ENCODE measurements at places on chromosomes 1 and 21.
A peak's percentile ranks its signal among the peaks of the same experiment; 100 is the strongest.

DNA sequence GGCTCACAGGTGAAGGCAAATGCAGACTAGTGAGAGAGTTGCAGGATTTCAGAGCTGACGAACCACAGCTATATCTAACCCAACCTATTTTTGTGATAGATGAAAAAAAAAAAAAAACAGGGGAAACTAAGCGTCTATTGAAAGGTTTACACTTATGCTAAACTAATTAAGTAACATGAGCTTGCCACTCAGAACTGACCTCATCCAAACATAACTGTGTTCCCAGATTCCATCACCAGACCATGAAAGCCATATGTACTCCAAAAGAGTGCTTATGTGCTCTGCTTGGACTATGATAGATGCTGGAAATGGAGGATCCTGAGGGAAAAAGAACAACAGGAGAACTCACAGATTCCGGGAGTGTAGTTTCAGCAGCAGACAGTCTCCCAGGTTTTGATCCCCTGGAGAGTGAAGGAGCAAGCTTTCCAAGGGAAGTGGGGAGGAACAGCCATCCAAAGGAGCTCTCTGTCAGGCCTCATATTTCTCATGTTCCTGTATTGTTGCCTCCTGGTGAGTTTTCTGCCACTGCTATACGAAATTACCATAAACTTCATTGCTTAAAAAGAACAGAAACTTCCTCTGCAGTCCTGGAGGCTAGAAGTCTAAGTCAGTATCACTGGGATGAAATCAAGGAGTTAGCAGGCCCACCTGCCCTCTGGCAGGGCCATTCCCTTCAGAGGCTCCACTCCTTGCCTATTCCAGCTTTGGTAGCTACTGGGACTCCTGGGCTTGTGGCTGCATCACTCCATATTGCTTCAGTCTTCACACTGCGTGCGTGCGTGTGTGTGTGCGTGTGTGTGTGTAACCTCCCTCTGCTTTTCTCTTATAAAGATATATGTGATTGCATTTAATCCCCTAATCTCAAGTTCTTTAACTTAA is 38.1 kb downstream of the NIBAN1 start:
- DNase-seq, result no peak

- no peak for DNase-seq
These were observed 241.0 kb downstream of the DISC1 start for GRCh38 chr1:231867607-231868006.

DNA sequence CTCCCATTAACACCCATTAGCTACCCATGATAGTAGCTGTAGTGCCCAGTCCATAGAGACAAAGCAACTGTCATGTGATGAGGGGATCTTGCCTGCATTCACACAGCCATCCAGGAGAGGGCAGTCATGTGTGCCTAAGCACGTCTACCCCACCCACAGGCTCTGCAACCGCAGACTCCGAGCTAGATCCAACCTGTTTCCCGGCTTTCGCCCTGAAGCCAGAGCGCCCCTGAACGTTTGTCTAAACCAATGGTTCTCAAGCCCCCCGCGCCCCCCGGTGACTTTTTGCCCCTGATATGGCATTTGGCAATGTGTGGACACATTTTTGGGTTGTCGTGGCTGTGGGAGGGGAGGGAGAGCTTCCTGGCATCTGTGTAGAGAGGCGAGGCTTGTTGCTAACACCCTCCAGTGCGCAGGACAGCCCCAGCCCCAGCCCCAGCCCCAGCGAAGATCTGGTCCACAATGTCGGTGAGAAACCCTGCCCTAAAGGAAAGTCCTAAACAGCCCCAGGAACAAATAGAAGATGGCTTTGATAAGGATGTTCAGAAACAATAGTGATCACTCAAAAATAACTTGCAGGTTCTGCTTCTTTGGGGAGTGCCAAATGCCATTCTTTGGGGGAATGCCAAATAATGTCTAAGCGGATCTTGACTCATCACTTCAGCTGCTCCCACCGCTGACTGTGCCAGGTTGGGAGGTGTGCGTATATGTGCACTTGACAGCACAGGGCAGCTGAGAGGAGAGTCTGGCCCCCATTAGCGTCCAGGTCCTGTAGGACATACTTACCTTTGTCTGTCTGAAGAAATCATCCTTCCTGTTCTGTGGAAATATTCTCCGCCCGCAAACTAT is 34.5 kb downstream of the SLC44A3 start:
- peak; percentile 81 for DNase-seq

GRCh38 chr1:226185141-226186036 is 1.2 kb downstream of the ACBD3 start:
- no peak for DNase-seq

DNA sequence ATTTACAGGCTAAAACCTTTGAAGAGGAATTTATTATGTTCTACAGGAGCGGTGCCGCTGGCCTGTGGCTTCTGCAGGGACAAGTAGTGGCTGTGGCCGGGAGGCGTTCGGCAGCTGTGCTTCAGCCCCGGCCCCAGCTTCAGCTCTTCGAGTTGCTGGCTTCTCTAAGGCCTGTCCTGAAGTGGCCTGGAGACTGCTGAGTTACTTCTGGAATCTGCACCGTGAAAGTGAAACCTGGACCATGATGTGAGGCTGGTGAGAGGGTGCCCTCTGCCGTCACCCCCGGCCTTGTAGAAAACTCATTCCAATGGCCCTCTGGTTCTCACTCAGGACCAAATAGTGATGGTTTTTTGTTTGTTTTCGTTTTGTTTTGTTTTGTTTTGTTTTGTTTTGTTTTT is 48.1 kb downstream of the PRKCZ start:
- no peak for DNase-seq

DNA sequence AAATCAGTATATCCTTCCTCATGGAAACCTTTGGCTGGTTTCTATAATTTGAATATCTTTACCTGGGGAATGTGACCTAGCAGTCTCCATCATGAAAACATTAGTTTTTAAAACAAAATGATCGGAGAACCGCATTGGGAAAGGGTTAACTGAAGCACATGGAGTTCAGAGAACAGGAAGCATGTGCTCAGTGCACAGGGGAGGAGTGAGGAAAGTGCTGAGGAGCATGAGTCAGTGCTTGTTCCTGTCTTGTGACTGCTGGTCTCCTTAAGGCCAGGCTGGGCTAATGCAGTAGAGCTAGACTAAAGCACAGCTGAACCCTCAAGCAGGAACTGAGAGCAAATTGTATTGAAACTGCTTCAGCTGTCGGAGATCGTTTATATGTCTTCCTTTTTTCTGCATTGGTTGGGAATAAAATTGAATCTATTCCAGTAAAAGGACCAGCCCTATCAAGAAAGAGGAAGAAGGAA is 5.8 kb downstream of the IFI16 start:
- no peak for DNase-seq

DNA sequence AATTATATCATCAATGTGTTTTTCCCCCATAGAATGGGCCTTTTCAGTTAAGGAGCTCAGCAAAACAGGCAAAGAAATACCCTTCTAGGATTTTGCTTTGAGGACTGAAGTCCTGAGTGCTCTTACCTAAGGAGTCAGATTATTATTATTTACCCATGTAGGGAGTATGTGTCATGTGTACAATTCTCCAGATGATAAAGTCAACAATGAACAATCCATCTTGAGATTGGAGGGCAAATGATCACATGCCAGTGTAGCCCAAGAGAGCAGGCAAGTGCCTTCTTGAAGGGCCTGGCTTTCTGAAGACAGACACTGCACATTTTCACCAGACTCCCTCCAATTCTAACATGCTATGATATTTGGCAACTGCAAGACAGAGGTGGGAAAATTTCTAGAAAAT is 159.7 kb downstream of the PCNX2 start:
- DNase-seq, result no peak

GRCh38 chr1:228374711-228375577 is 31.7 kb downstream of the TRIM11 start:
- DNase-seq, result no peak

GRCh38 chr1:226728448-226728847 is 10.6 kb downstream of the ITPKB start:
- no peak for DNase-seq

- no peak for DNase-seq
These were observed 41.0 kb downstream of the NRIP1 start for GRCh38 chr21:15023776-15024175.

- no peak for DNase-seq
These were observed 24.8 kb downstream of the IVNS1ABP start for GRCh38 chr1:185292237-185292636.

GRCh38 chr1:41679994-41680393 is 195.5 kb upstream of the EDN2 start:
- DNase-seq, result no peak

- DNase-seq, result no peak
These were observed 221.4 kb downstream of the HLX start for GRCh38 chr1:221100611-221101010.

DNA sequence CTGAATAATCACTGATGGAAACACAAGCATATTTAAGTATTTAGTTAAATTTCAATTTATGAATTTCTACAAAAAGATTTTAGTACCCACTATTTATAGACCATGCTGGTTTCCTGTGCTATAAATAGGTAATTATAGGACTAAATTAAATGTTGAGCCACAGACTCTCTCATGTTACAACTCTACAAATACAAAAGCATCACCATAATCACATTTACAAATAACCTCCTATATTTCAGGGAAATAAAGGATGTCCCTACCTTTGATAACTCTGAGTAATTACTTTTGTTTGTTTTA is 32.6 kb upstream of the CCDC190 start:
- no peak for DNase-seq

- no peak for DNase-seq
These were observed 37.4 kb downstream of the XCL1 start for GRCh38 chr1:168613691-168614231.

DNA sequence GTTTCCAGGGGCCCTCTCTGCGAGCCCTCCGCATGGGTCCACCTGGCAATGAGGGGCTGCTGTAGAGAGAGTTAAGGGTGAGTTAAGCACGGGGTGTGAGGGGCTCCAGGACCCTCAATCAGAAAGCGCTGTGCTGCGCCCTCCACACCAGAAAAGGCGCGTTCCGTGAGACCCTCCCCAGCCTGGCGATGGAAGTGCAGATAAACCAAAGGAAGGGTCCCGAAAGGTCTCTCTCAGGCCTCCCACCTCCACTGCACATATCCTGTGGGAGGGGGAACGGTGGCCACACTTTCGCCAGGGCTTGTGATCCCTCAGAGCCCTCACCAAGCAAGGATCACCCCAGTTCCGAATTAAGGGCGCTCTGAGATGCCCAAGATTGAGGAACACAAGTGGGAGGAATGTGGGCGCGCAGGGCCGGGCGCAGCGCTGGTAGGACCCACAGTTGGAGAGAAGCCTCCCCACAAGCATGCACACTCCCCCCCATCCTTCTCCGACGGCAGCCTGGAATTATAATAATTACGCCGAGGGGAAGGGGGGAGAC is 1.1 kb downstream of the WNT3A start:
- no peak for DNase-seq

DNA sequence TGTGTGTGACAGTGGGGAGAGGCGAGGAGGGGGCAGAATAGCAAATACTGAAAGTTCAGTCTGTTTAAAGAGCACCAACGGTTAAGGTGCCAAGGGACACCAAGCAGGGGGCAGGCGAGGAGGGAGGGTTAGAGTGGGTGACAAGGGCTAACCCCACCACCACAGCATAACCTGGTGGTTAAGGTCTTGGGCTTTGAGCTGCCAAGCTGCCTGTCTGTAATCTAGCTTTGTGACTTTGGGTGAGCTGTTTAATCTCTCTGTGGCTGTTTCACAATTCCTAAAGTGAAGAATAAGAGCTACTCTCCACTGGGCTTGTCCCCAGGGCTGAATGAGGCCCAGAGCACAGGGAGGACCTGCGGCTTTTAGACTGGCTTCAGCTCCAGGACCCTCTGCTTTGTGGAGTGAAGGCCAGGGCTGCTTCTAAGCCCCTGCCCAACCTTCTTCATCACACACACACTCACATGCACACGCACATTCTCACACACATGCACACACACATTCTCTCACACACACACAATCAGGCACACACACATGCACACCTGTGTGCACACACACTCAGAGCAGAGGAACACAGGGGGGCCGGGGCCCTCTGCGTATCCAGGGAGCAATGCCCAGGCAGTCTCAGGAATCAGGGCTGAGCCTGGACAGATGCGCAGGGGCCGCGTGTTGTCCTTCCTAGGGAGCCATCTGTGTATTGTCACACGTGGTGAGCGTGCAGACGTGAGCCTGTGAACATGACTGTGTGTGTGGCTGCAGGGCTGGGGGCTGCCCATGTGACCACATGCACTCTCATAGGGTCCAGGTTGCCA is 101.6 kb upstream of the TARDBP start:
- no peak for DNase-seq

DNA sequence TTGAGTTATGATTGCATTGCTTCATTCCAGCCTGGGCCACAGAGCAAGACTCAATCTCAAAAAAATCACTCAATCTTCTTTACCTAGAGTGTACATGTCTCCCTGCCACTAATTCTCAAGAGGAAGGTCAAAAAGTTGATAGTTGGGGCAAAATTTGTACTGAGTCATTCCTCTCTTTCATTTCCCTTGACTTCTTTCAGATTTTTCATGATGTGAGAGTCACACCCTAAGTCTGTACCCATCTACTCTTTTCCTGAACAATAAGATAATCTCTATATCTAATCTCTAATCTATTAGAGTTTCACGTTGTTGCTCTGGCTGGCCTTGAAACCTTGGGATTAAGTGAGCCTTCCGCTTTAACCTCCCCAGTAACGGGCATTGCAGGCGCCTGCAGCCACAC is 1.1 kb upstream of the BRDT start:
- no peak for DNase-seq

- DNase-seq, result no peak
These were observed 428.0 kb upstream of the CAMK1G start for GRCh38 chr1:209155546-209155945.

GRCh38 chr21:46465651-46466050 is 7.0 kb downstream of the DIP2A start:
- no peak for DNase-seq

DNA sequence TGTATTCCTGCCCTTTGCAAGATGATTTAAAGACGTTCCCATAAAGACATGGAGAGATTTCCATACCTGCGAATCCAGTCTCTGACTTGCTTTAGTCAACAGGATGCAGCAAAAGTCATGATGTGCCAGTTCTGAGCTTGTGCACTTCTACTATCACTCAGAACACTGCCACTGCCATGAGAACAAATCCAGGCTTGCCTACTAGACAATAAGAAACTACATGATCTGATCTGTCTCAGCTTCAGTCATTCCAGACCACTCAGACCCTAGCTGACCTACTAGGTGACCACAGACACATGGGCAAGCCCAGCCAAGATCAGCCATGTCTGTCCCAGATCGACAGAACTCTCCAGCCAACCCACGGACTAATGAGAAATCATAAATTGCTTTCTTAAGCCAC is 219.2 kb downstream of the RRAGC start:
- no peak for DNase-seq
